ENCODE measurements at places on chromosomes 2 and 18.

DNA sequence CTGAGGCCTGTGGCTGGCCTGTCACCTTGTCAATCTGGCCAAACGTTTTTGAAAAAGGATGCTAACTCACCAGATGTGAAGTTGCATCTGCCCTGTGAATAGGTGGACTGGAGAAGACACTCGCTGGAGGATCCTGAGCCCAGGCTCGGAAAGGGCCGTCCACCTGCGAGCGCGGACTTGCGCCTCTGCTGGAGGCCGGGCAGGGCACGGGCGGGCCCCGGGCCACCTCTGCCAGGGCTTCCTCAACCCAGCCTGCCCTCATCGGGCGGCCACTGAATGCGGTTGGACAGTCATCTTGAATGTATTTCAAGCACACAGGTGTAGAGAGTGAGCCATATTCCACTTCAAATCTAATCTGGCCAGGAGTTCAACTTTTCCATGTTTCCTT, 83.9 kb downstream of the FAM210A start:
- DNase-seq = no peak

- DNase-seq = no peak
Measured at GRCh38 chr18:73409242-73409641, 541.5 kb upstream of the NETO1 start.

DNA sequence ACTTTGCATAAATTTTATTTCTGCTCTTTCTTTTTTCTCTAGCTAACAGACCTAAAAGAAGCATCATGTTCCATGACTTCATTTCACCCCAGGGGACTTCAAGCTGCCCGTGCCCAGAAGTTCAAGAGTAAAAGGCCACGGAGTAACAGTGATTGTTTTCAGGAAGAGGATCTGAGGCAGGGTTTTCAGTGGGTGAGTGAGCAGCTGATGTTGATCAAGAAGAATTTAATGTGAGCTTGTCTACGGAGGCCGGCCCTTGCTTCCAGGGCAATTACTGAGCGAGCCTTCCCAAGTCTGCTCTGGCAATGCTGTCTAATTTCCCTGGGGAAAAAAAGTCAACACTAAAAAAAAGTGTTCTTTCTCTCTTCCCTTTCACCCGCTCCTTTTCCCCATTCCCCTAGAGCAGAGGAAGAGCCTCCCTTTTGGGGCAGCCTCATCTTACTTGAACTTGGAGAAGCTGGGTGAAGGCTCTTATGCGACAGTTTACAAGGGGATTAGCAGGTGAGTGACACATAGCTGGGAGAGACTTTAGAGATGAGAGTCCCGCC, 1.2 kb downstream of the CDK15 start:
- no peak for DNase-seq

DNA sequence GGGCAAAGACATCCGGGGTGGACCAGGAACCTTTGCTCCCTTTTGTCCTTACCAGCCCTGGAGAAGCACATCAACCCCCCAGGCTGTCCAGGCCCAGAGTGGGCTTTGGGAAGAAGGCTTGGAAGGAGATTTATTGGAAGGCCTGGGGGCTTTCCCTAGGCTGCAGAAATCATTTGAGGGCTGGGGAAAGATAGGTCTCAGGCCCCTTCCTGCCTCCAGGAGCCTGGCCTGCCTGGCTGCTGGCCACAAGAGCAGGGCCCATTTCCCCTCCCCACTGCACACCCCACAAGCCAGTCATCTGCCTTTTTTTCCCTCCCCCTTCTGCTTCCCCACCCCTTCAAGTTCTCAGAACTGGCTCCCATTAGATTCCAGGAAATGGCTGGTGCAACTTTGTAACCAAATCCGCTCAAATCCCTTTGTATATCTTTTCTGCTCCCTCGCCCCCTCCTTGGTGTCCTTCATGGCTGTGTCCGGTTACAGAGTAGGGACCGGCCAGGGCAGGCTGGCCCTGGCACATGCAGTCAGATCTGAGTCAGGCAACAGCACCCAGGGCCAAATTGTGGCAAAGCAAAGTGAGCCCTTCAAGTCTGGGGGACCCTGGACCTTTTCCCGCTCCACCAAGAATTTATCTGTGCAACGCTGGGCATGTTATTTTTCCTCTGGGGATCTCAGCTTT, 20.8 kb upstream of the TNP1 start:
- no peak for DNase-seq

GRCh38 chr2:234022424-234022823, 28.1 kb upstream of the SPP2 start:
- DNase-seq = no peak

DNA sequence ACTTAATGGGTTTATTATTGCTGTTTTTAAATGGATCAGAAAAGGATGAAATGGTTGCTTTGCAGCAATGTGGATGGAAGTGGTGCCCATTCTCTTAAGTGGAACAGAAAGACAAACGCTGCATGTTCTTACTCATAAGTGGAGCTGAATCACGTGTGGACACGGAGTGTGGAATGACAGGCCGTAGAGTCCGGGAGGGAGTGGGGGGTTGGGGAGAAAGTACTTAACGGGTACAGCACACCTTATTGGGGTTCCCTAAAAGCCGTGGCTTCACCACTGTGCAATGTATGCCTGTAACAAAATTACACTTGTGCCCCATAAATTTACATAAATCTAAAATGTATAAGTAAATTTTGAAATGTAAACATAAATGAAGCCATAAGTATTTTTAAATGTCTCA, 64.0 kb upstream of the CTDP1 start:
- DNase-seq = no peak

GRCh38 chr18:41532344-41533086, 422.5 kb upstream of the PIK3C3 start:
- no peak for DNase-seq

GRCh38 chr18:39380186-39380725, 1814.7 kb upstream of the CELF4 start:
- no peak for DNase-seq

- no peak for DNase-seq
Measured at GRCh38 chr18:26196605-26197004, 29.6 kb upstream of the TAF4B start.

DNA sequence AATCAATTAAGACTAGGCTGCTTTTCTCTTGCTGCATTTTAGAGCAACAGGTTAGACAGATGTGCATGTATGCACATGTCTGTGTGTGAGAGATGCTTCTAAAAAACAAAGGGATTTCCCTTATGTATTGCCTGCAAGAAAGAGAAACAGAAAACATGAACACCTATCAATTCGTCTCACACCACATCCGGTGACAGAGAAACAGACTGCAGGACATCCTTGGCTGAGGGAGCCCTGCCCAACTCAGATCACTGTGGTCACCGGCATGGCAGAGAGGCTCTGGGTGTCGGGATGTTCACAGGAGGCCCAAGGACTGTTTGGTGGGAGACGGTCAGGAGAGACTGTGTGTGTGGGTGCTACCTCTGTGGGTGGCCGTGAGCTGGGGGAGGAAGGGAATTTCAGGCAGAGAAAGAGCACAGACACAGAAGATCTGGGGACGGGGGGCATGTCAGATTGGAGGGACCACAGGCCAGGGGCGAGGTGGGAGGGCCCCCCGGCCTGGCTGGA, 24.9 kb downstream of the FHL2 start:
- no peak for DNase-seq

DNA sequence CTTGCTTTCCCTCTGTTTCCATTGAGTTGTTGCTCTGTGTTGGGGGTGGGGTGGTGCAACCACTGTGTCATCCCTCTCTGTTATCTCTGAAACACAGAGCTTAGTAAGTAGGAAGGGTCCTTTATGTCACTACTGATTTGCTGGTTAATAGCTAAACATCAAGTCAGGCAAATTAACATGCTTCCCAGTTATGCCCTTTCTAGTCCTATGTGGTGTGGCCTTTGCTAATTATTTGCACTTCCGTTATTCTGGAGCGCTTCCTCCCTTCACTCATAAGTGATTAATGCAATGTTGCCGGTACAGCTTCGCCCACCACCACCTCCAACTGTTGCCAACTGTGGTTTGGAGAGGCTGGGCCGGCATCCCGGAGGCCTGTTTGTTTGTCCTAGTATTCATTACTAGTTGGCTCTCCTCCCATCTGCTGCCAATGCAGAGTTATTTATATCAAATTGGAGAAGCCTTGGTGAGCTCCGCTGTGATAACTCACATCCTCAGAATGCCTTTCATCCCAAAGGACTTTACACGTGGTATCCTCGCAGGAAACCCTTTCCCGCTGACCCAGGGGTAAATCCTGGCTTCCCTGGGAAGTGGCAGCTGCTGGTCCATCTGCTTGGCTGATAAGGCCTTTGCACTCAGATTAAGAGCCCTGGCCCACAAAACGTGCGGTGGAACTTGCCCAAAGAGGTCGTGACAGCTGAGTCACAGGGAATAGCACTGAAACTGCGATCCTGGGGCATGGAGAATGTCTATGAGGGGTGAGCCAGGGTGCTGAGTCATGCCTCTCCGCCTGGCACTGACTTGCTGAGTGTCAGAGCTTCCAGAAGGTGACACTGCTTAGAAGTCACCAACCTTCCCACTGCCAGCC, 72.0 kb upstream of the ZCCHC2 start:
- DNase-seq = peak; percentile 35

GRCh38 chr2:215716956-215717355, 281.1 kb upstream of the FN1 start:
- no peak for DNase-seq

GRCh38 chr2:164523009-164523408, 98.3 kb downstream of the GRB14 start:
- DNase-seq = no peak

- DNase-seq = no peak
Measured at GRCh38 chr2:73091696-73092095, 20.2 kb upstream of the SFXN5 start.

GRCh38 chr2:201999279-201999678, 34.4 kb upstream of the FZD7 start:
- no peak for DNase-seq

DNA sequence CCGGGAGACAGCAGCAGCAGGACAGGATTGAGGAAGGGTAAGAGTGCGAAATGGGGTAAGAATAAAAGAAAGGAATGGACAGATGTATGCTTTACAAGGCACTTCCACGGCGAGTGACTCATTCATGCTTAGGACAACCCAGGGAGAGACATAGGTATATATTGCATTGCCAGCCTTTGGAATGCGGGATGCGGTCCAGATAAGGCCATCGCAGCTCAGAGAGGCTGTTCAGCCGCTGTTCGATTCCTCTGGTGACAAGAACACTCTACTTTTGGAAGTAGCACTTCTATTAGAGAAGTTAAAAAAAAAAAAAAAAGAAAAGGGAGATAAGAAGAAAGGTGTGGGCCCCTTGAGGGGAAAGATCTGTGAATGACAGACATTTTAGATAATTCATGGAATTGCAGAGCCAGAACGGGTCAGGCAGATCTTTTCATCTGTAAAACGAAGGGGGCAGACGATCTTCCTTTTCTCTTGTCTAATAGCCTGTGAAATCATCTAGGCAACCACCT, 819 bp upstream of the NCOA1 start:
- DNase-seq = no peak

Measured in C1 segment of cervical spinal cord (tissue), 14 donors.